Activated CD4-positive, alpha-beta memory T cell treated with anti-CD3 and anti-CD28 coated beads for 36 hours (primary cell): ENCODE measurements at places on chromosomes 16 and 17. TPM values are rescaled to one million over a fixed set of nuclear protein-coding genes. Genes with fewer than 3 reads are reported as not detected.

DNA sequence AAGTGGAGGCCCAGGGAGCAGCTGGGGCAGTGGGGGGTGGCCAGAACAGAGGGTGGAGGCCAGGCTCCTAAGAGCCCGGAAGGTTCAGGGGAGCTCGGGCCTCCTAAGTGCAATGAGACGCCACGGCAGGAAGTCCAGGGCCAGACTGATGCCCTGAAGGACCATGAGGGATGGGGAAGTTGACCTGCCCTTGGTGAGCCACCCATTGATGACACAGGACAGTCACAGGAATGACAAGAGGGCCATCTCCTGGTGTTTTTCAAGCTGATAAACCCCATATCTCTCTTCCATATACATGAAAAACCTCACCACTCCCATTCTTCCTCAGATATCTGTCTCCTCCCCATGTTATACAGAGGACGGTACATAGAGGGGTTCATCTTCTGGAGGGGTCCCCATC, 5.8 kb upstream of the MRPL58 start:
- H3K27ac ChIP-seq = no peak overlapping the region
- H3K27me3 ChIP-seq = no peaks in the 10 kb centered on the region
- H3K36me3 ChIP-seq = no peaks in the 10 kb centered on the region
- DNase-seq = no peak
- H3K4me1 ChIP-seq = peaks cover 6% of the 10 kb centered on the region

DNA sequence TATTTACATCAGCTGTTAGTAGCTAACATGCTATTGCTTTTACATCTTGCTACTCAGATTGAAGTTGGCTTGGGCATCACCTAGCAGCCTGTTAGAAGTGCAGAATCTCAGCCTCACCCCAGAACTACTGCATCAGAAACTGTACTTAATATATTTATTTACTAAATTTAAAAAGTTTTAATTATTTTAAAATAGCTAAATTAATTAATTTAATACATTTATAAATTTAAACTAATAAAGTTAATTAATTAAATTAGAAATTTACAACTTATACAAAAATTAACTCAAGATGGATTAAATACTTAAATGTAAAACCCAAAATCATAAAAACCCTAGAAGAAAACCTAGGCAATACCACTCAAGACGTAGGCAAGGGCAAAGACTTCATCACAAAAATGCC, 38.9 kb upstream of the GNA13 start:
- no peak overlapping the region for H3K27ac ChIP-seq
- DNase-seq = no peak
- H3K36me3 ChIP-seq = no peaks in the 10 kb centered on the region
- peaks cover 22% of the 10 kb centered on the region for H3K4me1 ChIP-seq
- H3K27me3 ChIP-seq = no peaks in the 10 kb centered on the region

- H3K27me3 ChIP-seq = no peaks in the 10 kb centered on the region
- peaks cover 89% of the 10 kb centered on the region for H3K4me1 ChIP-seq
- no peak for DNase-seq
- H3K4me3 ChIP-seq = no peak overlapping the region
- no peak overlapping the region for H3K27ac ChIP-seq
These were observed 136.0 kb downstream of the ANKRD11 start for GRCh38 chr16:89354325-89354724.

DNA sequence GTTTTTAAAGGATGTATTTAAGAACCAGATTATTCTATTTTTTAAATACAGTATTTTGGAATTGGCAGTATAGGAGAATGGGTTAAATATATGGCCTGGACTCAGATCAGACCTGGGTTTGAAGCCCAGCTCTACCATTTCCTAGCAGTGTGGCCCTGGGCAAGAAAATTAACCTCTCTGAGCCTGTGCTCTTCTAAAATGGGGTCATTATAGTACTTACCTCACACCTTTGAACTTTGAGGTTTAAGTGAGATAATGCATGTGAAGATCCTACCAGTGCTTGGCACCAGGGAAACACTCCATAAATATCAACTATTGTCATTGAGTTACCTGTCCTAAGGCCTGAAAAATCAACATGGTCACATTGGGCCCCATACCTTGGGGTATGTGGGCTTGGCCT, 93.4 kb upstream of the WSB1 start:
- H3K4me1 ChIP-seq = no peaks in the 10 kb centered on the region
- no peak overlapping the region for H3K4me3 ChIP-seq
- H3K36me3 ChIP-seq = no peaks in the 10 kb centered on the region
- no peak for DNase-seq
- H3K27ac ChIP-seq = no peak overlapping the region

DNA sequence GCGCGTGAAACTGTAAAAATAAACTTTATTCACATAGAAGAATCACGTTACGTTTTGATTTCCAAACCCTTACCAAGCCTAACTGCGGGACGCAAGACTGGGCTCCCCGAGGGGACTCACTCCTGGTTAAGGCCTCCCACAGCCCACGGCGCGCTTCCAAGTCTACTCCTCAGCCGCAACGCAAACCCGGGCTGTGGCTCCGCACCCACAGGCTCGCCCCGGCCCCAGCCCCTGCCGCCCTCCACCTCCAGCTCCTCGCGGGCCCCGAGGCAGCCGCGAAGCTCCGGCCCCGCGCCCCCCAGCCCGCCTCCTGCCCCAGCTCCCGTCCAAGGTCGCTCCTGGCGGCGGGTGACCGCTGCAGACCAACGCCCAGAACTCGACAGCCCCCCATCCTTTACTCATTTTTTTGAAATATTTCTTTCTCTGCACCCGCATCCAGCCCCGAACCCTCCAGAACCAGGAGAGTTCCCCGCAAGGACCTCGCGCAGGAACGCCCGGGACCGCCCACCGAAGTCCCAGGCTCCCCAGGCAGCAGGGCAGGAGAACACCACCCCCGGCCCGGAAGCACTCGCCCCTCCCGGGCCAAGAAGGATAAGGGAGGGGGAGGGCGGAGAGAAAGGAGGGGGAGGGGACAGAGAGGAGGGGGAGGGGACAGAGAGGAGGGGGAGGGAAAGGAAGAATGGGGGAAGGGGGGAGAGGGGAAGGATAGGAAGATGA, 912 bp downstream of the USP22 start:
- peaks cover 33% of the 10 kb centered on the region for H3K4me1 ChIP-seq
- no peaks in the 10 kb centered on the region for H3K27me3 ChIP-seq
- peak overlapping the region; percentile 95 for H3K27ac ChIP-seq
- peaks cover 8% of the 10 kb centered on the region for H3K36me3 ChIP-seq

DNA sequence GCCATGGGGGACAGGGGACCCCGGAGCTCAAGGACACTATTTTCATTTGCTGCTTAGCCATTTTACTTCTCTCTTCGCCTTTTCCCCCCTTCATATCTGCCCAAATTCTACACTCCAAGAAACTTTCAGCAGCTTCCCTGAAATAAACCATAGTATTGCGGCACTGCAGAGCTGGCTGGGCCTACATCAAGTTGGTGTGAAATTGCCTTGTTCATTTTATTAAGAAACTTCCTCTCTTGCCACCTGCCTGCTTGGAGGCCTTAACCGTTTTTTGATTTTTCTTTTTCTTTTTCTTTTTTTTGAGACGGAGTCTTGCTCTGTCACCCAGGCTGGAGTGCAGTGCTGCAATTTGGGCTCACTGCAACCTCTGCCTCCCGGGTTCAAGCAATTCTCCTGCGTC, 7.4 kb upstream of the CPNE2 start:
- H3K27ac ChIP-seq = no peak overlapping the region
- peaks cover 6% of the 10 kb centered on the region for H3K4me1 ChIP-seq
- peaks cover 5% of the 10 kb centered on the region for H3K36me3 ChIP-seq
- no peak for DNase-seq

- H3K27me3 ChIP-seq = peaks cover 1% of the 10 kb centered on the region
- H3K4me3 ChIP-seq = no peak overlapping the region
- H3K4me1 ChIP-seq = peaks cover 55% of the 10 kb centered on the region
- no peak overlapping the region for H3K27ac ChIP-seq
These were observed 22.4 kb downstream of the SOCS3 start for GRCh38 chr17:78337244-78338109.

DNA sequence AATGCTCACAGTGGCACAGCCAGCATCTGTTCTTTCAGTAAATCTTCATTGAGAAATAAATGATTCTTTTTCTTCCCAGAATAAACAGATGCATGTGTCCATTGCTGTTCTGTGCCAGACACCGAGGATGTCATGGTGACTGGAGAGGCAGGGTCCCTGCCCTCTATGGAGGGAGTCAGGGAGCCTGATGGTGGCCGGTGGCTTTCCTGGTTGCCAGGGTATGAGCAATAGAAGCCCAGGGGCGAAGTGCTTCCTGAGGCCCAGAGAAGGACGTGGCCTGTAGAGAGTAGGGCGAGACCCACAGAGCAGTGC, 29.9 kb upstream of the NUDT16L1 start:
- H3K27ac ChIP-seq = peak overlapping the region; percentile 84
- DNase-seq = no peak
- H3K36me3 ChIP-seq = peaks cover 11% of the 10 kb centered on the region
- peaks cover 45% of the 10 kb centered on the region for H3K4me1 ChIP-seq

- no peaks in the 10 kb centered on the region for H3K4me1 ChIP-seq
- H3K4me3 ChIP-seq = no peak overlapping the region
- peaks cover 38% of the 10 kb centered on the region for H3K36me3 ChIP-seq
- H3K27me3 ChIP-seq = no peaks in the 10 kb centered on the region
- no peak for DNase-seq
These were observed 16.1 kb upstream of the GFAP start for GRCh38 chr17:44931376-44931775.

DNA sequence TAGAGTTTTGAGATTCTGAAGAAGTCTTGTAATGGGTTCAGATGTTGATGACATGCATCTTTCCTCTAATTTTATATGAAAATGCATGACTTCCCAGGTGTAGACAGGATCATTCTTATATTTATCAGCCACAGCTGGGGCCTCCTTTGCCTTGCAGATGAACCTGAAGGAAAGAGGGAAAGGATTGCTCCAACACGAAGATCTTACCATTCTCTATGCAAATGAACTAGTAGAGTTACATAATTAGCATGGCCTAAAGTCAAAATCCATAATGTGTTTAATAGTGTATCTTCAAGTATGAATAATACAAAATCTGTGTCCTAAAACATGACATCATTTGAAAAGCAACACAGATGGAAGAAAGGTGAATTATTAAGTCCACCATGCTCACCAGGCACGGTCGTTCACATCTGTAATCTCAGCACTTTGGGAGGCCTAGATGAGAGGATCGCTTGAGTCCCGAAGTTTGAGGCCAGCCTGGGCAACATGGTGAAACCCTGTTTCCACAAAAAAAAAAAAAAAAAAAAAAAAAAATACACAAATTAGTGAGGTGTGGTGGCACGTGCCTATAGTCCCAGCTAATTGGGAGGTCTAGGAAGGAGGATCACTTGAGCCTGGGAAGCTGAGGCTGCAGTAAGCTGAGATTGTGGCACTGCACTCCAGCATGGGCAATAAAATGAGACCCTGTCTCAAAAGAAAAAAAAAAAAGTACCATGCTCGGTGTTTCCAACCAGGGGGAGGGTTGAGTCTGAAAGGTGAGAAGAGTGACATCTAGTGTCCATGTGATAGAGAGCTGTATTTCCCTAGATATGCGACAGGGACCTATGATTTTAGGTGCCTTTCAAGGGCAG, 6.3 kb downstream of the VWA3A start:
- no peak overlapping the region for H3K4me3 ChIP-seq
- no peak for DNase-seq
- H3K36me3 ChIP-seq = no peaks in the 10 kb centered on the region
- no peaks in the 10 kb centered on the region for H3K4me1 ChIP-seq
- no peak overlapping the region for H3K27ac ChIP-seq
- H3K27me3 ChIP-seq = peaks cover 15% of the 10 kb centered on the region

DNA sequence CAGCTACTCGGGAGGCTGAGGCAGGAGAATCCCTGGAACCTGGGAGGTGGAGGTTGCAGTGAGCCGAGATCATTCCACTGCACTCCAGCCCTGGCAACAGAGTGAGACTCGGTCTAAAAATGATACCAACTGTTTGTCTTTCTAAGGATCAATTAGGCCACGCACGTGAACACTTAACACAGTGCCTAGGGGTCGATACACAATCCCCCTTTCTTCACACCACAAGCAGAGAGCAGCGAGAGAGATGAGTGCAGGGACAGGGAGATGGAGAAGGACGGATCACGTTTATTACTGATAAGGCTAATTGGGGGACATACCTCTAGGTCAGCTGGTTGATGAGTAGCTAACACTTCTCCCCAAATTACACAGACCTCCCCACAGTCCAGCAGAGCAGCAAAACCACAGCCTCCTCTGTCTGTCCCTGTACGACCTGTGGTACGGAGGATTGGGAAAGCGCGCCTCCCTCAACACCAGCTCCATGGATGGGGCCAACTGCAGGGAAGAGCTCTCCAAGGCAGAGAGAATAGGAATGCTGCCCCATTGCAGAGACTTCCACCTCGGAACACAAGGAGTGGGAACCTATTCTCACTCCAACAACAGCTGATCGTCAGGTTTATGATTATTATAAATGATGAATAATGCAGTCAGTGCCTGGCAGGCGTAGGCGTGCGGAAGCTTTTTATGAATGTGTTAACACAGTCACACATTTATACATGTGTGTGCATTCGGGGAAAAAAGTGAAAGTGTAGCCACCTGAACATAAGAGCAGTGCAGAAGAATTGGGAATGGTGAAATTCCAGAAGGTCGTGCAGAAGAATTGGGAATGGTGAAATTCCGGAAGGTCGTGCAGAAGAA, 155.1 kb downstream of the C16orf95 start:
- peaks cover 2% of the 10 kb centered on the region for H3K36me3 ChIP-seq
- peaks cover 2% of the 10 kb centered on the region for H3K27me3 ChIP-seq
- peak; percentile 55 for DNase-seq
- no peak overlapping the region for H3K4me3 ChIP-seq

DNA sequence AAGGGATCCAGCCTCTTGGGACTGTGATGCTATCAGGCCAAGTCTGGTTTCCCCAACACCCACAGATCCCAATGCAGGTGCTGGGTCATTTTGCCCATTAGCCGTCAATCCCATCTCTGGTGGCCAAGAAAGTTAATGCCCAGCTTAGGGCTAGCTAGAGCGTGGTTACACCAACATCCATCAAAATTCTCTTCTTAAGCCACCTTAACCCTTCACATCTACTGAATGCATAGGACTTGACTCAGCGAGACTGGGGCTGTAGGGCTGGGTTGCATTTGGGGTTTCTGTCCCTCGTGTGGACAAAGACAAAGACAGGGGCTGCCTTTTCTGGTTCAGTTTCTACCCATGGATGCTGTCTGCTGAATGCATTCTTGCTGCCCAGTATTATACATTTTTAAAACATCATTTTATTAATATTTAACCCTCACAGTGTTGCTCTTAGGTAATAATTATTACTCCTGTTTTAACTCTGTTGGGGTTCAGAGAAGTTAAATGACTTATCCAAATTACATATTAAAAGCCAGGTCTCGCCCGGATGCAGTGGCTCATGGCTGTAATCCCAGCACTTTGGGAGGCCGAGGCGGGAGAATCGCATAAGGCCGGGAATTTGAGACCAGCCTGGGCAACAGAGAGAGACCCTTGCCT, 141.1 kb upstream of the NOL11 start:
- H3K4me1 ChIP-seq = peaks cover 17% of the 10 kb centered on the region
- H3K4me3 ChIP-seq = no peak overlapping the region
- peaks cover 10% of the 10 kb centered on the region for H3K36me3 ChIP-seq
- no peaks in the 10 kb centered on the region for H3K27me3 ChIP-seq

ATF7IP2 gene
- 14.7 TPM for total RNA-seq

HP gene
- total RNA-seq = not detected

LPCAT2 gene
- 0.12 TPM for total RNA-seq

METTL9 gene
- 100 TPM for total RNA-seq

TPSD1 gene
- not detected for total RNA-seq

KRT222 gene
- total RNA-seq = not detected

CIBAR2 gene
- total RNA-seq = not detected
